Small intestine (tissue), 16 donors: ENCODE measurements at places on chromosomes 7 and 10. TPM values are rescaled to one million over a fixed set of nuclear protein-coding genes. Genes with fewer than 3 reads are reported as not detected.
A peak's percentile ranks its signal among the peaks of the same experiment; 100 is the strongest.

DNA sequence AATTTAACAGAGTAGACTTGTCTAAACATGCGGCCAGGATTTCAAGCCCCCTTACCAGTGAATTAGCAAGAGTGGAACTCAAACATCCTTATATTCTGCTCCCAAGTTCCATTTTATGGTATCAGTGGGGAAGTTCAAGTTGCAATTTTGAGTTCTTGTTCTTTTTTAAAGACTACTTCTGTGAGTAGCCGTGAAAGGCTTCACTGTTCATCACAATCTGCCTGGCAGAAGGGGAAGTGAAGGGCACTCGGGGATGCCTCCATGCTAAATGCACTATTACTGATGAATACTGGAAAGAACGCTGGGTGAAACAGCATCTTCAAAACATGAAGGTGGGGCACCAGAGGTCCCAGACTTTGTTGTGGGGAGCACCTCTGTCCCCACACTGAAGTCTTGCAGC is 22.4 kb upstream of the FGL2 start:
- DNase-seq, result no peak

TEX36 gene
- polyA plus RNA-seq, result not detected

GRCh38 chr10:72056113-72056512 is 32.2 kb downstream of the SPOCK2 start:
- no peak for DNase-seq

GRCh38 chr7:17830206-17830605 is 110.1 kb downstream of the SNX13 start:
- no peak for DNase-seq

ZNF775 gene
- polyA plus RNA-seq, result 3.6 TPM

- DNase-seq, result no peak
Observed at GRCh38 chr10:49739426-49739825, 22.7 kb downstream of the OGDHL start.

- DNase-seq, result no peak
Observed at GRCh38 chr10:28833313-28833712, 156.0 kb downstream of the BAMBI start.

GRCh38 chr7:157150882-157151281 is 12.2 kb downstream of the UBE3C start:
- DNase-seq, result no peak

DNA sequence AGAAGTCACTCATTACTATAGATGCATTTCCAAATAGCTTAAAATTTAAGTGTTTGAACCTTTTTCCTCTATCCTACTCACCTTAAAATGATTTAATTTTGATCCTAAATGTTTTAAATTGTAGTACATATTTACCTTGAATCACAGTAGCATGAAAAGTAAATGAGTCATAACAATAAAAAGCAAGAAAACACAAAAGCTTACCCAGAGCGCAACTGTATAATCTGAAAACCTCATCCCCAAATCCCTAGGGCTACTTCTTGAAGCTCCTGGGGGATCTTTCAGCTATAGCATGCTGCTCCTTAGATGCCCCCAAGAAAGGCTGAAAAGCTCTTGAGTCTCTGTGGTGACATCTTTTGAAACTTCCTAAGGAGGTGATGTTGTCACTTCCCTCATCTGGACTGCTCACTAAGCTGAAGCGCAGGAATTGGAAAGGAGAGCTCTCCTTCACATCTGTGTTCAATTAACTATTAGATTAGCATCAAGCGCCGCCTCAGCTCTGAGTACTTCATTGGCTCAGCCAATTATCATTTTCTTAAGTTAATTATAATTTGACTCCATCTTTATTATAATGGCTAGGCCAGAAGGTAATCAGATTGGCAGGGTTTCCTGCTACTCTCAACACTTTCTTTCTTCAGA is 60.2 kb downstream of the SEMA3E start:
- DNase-seq, result no peak

DNA sequence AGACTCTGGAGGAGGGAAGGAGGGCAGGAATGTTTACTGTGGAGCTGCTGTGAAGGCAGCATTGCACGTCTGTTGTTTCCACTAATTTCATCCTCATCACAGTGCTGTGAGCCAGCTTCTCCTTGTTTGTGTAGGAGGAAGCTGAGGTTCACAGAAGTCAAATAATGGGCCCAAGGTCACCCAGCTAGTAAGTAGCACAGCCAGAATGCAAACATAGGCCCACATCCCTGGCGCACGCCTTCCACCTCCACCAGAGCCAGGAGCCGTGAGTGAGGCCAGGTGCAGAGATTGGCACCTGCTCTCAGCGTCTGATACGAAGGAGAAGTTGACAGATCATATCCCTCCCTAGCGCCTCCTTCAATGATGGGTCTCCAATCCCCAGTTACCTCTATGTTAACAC is 93.6 kb downstream of the HTR5A start:
- DNase-seq, result no peak

ACTR3C gene
- polyA plus RNA-seq, result 2.4 TPM

DNA sequence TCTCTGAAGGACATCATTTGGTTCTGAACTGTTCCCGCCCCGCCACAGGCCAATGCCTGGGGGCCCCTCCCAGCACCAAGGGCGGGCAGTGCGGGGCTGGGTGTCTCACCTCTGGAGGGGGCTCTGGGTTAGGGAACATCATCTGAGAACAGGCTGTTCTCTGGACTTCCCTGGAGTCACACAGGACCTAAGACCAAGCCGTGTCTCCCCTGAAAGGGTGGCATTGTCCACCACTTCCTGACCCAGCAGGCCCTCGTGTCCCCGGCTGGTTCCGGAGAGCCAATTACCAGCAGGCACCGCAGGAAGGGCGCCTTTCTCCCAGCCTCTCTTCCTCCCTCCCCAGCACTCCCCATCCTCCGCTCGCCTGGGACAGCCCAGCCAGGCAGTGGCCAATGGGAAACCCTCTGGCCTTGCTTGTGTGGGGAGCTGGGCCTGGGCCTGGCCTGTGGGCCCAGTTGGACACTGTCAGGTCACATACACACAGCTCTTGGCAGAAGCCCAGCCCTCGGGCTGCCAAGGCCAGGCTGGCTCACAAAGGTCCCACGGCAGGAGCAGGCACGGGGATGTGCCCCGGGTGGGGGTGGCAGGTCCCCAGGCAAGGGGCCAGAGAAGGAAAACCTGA is 119.5 kb downstream of the SPDYE5 start:
- no peak for DNase-seq

DNA sequence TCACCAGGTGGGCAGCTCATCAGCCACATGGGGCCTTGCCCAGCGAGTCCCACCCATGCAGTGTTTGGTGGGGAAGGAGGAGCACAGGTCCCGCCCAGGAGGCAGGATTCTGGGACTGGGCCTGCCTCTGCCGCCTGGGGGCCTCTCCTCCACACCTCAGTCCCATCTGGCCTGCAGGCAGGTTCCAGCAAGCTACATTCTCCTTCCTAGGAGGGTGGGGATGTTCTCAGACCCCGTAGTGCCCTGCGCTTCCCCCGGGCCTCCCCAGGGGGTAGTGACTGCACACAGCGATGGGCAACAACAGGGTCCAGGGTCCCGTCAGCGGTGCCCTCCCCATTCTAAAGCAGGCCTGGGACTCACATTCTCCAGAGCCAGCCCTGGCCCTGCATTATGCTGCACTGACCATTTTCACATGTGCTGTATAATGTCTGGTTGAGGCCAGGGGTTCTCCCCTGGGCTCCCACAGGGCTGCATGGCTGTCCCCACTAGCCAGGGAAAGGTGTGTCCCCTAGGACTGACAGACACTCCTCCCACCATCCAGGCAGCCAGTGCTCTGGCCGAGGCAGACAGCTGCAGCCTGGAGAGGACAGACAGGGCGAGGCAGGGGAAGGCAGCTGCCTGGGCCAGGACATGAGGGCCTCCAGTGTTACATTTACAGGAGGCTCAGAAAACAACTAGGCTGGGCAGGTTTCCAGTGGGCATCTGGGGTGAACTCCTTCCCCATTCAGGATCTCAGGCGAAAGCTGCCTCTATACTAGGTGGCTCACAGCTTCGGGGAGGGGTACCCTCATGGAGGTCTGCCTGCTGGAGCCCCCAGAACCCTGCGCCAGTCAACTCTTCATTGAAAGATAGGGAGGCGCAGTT is 9.3 kb downstream of the RASGEF1A start:
- no peak for DNase-seq

CNPY1 gene
- polyA plus RNA-seq, result not detected

FAM180A gene
- 1.3 TPM for polyA plus RNA-seq

DNA sequence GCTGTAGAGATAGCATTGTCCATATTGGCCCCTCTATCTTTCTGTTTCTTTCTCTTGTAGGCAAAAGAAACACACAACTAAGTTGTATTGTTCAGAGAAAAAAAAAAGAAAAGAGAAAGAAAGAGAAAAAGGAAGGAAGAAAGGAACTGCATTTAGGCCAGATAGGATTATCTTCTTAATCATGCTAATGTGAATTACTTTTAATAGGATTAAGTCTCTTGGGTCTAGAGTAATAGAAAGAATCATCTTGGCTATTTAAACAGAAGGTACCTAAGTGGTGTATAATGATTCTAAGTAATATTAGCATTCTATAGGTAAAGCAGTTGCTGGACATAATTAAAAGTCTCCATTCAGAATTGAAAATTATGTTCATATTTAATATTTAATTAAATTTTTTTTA is 42.2 kb downstream of the GPR85 start:
- no peak for DNase-seq

DNA sequence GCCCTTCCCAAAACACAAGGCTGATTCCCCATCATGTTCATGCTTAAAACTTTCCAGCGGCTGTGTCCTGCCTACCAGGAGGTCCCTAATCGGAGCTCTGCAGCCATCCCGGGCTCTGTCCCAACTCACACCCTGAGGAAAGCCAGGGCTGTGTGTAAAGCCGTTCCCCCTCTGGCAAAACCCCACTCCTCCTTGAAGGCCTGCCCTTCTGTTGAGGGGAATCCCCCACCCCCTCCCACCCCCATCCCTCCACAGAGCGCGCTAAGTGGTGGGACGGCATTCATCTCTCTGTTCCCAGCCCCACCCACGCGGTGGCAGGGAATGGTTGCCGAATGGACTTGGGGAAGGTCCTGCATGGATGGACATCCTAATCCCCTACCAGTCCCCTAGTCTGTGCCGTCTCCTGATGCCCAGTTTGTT is 667 bp upstream of the TMEM120A start:
- no peak for DNase-seq

DNA sequence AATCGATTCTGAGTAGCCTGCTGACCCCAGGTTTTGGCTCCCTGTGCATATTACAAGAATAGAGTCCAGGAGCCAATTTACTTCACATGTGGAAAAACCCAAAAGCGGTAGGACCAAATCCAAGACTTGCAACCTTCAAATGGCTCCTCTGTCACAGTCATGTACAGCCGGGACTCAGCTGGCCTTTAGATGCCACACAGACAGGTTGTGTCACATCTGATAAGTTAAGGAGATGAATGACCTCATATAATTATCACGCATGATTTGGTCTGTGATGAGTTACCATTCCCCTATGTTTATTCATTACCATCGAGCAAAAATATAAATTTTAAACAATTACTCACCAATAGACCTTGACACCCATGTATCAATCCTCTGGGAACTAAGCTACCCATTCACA is 14.2 kb downstream of the CACNA2D1 start:
- no peak for DNase-seq

DNA sequence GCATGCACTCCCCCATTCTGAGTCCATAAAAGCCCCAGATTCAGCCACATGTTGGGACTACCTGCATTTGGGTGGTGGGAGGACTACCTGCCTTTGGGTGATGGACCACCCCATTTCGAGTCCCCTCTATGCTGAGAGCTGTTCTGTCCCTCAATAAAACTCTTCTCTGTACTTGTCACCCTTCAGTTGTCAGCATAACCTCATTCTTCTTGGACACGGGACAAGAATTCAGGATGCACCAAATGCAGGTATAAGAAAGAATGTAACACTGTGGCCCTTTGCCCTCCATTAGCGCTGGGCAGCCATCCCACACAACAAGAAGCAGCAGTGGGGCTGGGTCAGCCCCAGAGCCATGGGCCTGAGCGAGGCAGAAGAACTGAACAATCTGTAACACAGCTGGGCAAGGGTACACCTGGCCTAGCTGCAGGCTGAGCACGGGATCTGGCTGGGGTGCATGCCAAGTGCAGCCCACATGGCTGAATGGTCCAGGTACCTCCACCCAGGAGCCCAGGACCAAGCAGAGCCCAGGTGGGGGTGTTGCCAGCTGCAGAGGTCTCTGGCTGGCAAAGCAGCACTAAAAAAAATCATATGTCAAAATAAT is 1344.3 kb upstream of the LRRTM3 start:
- peak; percentile 21 for DNase-seq

- DNase-seq, result no peak
Observed at GRCh38 chr10:73019100-73019499, 64.5 kb upstream of the PLA2G12B start.

- DNase-seq, result no peak
Observed at GRCh38 chr7:151174246-151175046, 7.0 kb upstream of the GBX1 start.

DNA sequence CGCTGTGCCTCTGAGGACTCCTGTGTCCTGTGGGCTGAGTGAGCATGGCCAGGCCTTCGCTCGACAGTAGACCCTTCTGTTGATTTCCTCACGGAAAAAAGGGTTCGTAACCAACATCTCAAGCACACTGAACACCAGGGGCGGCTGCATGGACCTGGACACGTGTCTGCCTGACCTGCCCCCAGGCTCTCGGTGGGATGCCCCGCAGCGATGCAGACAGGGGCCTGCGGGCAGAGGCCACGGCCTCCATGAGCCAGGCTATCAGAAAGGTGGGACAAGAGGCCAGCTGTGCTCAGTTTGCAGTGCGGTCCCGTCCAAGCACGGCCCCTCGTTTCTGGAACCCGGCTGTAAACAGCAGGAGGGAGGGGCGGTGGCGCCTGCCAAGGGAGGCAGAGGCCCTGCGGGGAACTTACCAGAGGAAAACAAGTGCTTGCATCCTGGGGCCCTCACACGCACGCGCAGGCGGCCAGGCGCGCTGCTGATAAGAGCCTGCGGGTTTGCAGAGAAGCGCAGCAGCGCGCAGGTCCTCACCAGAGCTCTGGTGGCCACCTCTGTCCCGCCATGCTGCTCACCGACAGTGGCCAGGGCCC is 10.6 kb downstream of the GPR146 start:
- no peak for DNase-seq

AGMO gene
- polyA plus RNA-seq, result 17.3 TPM

- DNase-seq, result no peak
Observed at GRCh38 chr10:96072674-96073073, 29.3 kb downstream of the CCNJ start.

GRCh38 chr10:130354573-130354954 is 218.4 kb downstream of the GLRX3 start:
- no peak for DNase-seq

GRCh38 chr7:24685708-24686107 is 71.6 kb downstream of the GSDME start:
- DNase-seq, result no peak

GRCh38 chr7:23598296-23598695 is 1.1 kb downstream of the CCDC126 start:
- no peak for DNase-seq

DNA sequence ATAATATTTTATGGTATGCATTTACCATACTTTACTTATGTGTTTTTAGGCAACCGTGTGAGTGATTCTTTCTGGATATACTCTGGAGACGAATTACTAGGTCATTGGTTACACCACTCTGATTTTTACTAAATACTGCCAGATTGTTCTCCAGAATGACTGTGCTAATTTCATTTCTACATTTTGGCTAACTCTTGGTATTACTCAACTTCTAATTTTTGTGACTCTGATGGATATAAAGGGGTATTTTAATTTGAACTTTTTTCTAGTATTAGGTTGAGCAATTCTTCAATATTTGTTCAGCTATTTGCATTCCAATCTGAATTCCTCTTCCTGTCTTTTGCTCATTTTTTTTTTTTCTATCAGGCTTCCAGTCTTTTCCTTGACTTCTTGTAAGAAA is 223.6 kb downstream of the MDFIC start:
- no peak for DNase-seq
